Left renal cortex interstitium (tissue), 4 donors: ENCODE measurements at places on chromosomes 5 and 9.

- no peak for DNase-seq
Observed at GRCh38 chr5:179427676-179428056, 82.4 kb upstream of the ADAMTS2 start.

GRCh38 chr5:167633931-167634341, 657.5 kb upstream of the WWC1 start:
- DNase-seq: no peak

GRCh38 chr9:13140843-13141592, 138.5 kb downstream of the MPDZ start:
- no peak for DNase-seq

DNA sequence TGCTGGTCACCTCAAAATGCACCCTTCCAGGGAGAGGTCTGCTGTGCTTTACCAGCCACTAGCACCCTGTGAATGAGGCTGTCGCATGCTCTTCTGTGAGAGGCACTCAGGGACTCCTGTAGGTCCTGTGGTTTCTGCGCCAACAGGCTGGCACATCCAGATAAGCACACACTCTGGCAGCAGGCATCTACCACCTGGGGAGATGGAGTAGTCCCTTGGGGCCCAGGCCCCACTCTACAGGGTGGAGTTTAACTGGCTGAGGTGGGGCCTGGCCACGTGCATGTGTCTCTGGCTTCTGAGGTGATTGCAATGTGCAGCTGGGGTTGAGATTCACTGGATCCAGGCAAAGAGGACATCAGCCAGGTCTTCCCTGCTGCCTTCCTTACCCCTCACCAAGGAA, 32.3 kb downstream of the TMEM174 start:
- DNase-seq: no peak

DNA sequence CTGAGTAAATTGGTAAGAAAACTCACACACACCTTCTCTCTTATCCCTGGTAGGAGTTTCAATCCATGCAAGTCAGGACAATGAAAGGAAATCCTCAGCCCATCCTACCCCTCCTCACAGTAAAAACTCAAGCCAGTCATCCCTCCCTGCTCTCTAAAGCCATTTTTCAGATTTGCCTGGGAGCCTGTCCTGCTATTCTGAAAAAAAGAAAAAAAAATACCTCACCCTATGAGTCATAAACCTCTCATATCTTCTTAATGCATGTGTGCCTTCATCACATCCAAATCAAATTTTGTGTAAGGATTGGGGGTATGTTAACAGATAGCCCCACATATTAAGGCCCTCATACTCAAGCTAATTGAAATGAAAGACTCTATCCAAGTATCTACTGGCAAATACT, 14.1 kb downstream of the UGT3A2 start:
- DNase-seq: no peak

- no peak for DNase-seq
Observed at GRCh38 chr5:2157372-2157771, 274.6 kb upstream of the IRX4 start.

- DNase-seq: no peak
Observed at GRCh38 chr5:56327809-56328208, 94.7 kb upstream of the ANKRD55 start.

DNA sequence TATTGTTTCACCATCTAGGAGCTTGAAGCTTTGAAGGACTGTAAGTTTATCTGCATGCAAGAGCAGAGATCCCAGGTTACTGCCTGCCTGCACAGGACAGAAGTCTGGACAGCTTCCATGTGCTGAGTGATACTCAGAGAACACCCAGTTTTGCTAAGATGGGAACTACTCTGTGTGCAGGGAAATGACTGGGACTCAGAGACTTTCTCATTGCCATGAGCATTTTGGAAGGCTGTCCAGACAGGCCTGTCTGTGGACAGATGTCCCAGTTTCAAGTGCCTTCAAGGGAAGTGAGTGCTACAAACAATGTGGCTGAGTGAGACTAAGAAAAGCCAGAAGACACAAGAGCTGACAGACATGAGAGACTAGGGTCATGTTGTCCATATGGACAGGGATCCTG, 19.2 kb upstream of the ZNF131 start:
- no peak for DNase-seq

DNA sequence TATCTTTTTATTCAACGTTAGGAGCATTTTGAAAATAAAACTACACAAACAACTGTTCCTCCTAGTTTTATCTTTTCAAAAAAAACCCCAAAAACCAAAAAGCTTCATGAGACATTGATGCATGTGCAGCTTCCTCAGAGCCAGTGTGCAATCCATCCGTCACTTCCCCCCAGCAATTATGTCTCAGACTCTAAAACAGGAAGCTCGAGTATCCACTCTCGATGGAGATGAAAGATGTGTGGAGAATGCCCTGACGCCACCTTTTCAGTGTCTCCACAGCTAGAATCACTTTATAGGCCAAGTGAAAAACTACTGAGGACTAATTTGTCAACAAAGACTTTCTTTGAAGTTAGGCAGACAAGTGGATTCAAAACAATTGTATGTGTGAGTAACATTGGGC, 408.9 kb upstream of the SMARCA2 start:
- DNase-seq: no peak
